ENCODE measurements at places on chromosomes 5 and 9.
A peak's percentile ranks its signal among the peaks of the same experiment; 100 is the strongest.

GRCh38 chr5:54718656-54719055 is 201.1 kb downstream of the SNX18 start:
- peak; percentile 77 for DNase-seq

- DNase-seq = no peak
Measured at GRCh38 chr5:16819522-16820167, 116.4 kb downstream of the MYO10 start.

DNA sequence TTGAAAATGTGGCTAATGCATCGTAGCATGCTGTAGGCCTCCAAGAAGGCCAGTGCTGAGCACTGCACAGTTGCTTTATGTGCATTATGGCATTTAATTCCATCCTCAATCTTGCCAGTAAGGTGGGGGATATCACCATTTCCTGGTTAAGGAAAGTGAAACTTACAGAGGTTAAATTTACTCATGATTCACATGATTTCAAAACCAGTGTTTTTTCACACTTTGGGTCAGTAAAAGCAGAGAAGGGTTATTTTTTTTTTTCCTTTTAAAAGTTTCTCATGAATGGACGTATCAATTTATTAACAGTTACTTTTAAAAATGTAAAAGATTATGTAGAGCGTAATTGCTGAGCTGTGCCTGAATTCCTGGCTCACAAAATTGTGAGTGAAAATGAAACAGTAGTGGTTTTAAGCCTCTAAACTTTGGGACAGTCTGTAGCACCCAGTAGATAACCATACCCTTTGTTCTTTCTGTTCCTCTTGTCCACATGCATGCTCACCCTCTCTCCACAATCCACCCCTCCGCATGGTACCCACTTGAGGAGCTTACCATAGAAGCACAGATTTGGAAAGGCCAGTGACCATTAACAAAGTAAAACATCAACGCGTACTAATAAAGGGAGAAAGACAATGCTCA is 21.2 kb downstream of the MAST4 start:
- no peak for DNase-seq

DNA sequence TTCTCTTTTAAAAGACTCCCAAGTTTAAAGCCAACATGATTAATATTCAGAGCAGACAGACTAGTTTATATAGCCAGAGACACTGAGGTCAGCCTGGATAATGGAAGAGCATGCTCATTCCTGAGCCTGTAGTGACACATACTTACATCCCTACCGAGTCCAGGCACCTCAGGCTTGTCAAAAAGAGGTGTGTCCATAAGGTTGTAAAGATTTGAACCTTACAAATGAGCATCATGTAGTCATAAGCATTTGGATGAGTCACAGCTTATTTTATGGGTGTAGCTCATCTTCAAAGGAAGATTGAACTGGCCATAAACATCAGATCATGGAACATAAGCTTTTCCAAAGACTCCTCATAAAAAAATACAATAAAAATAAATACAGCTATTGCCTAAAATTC is 333.5 kb downstream of the EFNA5 start:
- DNase-seq = no peak

DNA sequence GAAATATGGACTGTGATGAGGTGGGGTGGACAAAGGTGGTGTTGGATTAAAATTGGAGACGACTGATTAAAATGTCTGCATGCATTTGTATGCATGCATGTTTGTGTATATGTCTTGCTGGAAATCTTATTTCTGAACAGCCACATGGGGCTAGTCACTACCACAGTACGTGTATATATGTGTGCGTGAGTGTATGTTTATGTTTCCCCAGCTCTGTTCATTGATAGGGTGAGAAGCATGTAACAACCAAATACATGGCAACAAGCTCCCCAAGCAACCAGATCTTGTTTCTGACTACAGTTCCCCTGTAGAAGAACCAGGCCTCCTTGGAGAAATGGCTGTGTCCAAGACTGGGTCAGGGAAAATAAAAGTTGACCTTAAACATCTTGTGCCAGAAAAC is 139.7 kb downstream of the GNA14 start:
- DNase-seq = no peak

GRCh38 chr9:71072587-71072986 is 48.8 kb downstream of the TRPM3 start:
- DNase-seq = no peak

DNA sequence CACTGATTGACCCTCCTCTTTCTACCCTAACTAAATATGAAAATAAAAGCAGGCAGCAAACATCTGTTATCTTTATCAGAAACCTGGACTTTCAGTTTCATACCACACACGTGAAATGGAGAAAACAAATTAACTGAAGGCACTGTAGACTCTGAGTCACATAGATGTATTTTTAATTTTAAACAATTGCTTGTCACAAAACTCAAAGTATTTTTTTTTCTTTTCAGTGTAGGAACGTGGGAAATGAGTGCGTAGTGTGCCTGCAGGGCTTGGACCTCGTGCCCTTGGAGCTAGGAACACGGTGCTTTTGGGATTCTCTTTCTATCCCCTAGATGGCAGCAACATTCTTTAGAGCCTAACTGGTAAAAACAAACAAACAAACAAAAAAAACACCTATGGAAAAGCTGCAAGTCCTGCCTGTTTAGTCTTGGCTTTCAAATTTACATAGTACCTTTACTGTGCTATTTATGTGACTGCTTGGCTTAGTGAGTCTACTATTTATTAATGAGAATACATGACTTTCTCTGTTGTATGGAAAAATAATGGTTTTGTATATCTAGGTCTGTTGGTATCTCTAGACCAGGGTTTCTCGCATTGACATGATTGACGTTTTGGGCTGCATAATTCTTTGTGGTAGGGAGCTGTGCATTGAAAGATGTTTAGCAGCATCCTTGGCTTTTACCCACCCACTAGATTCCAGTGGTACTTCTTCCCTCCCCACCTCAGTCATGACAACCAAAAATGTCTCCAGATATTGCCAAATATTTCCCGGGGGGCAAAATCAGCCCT is 16.8 kb upstream of the ACTBL2 start:
- DNase-seq = no peak

DNA sequence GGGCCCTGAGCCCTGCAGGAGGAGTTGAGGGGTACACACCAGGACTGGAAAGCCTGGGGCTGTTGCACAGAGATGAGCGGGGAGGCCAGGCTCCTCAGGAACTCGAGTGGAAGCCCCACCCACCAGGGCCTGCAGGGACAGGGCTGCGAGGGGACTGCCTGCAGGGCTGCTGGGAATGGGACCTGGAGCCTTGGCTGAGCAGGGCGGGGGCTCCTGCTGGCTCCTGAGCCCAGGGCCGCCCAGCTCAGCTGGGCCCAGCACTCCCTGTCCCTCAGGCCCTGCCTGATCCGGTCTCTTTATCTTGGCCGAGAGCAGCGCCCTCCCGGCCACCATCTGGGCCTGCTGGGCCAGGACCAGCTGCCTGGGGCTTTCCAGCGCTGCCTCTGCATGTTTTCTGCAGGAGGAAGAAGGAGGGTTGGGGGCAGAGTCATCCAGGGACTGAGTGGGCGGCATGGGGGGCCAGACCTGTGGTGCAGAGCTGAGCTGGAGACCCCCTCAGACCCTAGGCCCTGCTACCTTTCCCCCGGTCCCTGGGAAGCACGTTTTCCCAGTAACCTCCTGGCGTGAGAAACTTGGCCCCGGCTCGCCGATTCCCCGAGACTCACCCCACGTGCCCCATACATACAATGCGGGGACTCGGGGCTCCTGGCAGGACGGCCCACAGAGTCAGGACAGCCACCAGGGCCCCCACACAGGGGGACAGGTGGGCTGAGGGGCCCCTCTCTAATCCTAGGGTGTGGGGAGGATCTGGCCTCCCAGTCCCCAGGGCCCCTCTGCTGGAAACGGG is 9.4 kb downstream of the LCN12 start:
- DNase-seq = no peak

DNA sequence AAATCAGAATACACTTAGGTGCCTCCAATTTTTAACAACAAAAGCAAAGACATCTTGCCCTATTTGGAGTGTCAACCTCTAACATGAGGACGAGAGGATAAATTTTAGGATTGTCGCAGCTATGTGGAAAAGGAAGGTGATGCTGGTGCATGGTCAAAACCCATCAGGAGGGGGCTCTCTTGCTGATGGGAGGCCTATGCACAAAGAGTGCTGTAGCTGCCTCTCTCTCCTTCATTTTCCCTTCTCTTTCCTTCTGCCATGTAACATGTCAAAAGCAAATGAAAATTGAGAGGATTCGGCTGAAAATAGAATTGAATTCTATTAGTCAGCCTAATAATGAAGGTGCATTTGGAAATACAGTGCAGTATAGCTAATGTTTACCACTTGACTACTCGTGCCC is 578.7 kb upstream of the ZNF462 start:
- no peak for DNase-seq

DNA sequence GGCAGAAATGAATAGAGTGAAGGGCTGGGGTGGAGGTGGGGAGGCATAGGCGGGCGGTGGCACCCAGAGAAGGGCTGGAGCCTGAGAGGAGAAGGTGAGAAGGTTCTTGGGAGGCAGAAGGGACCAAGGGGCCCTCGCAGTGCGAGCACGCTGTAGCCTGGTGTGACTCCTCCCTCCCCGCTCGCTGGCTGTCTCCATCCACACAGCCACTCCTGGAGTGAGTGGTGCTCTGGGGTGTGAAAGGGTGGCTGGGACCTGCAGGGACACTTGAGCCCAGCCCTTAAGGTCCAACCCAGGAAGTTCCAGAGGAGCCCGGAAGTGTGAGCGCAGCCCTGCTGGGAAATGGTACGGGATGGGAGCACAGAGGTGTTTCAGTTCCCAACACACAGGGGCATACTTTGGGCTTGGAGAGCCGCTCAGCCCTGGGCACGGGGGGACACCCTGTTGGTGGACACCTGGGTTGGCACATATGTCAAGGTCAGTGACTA is 9.3 kb upstream of the SCGB3A1 start:
- peak; percentile 20 for DNase-seq

DNA sequence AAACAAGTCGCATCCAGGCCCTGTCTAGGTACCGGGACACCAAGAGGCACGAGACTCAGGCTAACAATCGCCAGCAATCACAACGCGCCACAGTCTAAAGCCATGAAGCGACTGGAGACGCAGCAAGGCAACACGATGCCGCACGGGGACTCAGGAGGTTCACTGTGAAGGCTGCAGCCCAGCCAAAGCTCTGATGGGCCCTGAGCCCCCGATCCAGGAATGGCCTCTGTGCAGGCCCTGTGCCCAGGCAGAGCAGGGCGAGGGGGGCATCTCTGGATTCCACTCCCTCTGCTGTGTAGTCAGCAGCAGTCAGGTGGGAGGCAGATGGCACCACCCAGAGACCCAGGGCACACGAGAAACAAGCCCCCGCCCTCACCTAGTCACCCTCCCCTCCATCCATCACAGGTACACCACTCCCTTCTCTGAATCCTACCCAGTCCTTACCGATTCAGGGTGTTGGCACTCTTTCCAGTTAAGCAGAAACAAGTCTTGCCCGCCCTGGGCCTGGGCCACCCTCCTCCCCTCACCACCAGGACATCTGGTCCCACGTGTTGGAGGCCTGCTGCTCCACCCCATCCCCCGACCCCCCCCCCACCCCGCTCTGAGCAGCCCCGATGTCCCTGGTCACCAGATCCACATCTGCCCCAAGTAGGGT is 1.1 kb downstream of the RALGDS start:
- DNase-seq = no peak

DNA sequence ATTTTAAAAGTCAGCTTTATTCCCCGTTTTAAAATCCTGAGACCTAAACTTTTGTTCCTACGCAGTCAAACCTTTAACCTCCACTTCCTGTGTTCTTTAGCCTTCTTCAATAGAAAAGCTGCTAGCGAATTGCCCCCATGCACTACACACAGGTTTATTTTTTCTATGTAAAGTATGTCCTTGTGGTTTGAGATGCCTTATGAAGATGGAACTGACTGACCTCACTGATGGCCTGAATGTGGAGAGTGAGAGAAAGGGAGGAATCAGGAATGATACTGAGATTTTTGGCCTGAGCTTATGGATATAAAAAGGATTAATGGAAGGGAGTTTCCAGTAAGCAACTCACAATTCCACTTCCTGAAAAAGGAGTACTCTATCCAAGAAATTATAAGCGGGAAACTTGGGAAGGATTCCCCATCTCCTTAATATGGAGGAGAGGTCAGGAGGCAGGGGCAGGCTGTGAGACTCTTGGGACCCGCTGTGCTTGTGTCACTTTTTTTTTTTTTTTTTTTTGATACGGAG is 89.5 kb downstream of the UGCG start:
- DNase-seq = no peak

GRCh38 chr5:142280066-142281007 is 44.5 kb downstream of the SPRY4 start:
- no peak for DNase-seq

DNA sequence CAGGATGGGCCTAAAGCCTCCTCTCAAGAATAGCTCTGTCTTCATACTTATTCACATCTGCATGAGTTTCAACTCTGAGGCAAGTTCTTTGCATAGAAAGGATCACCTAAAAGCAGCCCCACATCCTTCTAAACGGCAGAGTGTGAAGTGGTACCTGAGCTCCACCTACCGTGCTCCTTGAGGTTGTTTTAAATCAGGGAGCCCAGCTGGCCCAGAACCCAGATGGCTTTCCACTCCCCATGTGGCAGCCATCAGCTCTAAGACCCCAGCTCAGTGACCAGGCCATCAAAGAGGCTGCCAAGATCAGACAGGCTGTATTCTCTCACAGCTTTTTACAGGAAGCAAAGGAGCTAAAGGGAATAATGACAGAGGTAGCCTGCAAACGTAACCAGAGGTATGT is 299.3 kb downstream of the RASEF start:
- no peak for DNase-seq

GRCh38 chr9:95845751-95846150 is 29.7 kb upstream of the ERCC6L2 start:
- no peak for DNase-seq

DNA sequence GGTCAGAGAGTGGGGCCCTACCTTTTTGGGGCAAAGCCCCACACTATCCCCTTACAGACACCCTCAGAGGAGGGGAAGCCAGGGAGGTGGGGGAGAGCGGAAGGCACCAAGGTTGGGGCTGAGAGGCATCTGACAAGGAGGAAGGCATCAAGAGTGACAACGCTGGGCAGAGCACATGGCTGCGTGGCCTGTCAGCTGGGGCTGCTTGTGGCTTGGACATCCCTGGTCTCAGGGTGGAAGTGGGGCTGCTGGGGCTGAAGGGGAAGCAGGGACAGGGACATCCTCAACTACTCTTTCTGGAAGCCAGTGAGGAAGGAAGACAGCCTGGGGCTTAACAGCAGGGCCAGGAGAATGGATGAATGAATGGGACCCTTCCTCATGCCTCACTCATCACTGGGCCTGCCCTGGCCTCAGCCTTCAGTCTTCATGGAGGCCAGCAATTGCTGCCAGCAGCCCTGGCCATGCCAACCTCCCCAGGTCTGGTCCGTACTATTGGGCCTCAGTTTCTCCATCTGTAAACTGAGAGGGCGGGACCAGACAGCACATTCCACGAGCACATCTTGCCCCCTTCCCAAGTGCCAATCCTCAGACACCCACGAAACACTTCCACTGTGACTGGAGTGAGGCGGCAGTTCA is 993 bp upstream of the RALGDS start:
- no peak for DNase-seq

GRCh38 chr9:111730937-111731567 is 63.7 kb downstream of the SHOC1 start:
- no peak for DNase-seq
